Inflammatory macrophage treated with lipopolysaccharide for 1 hour (primary cell): ENCODE measurements at places on chromosomes 1 and 21.

GRCh38 chr1:187816646-187817045, 987.9 kb downstream of the PLA2G4A start:
- no peak for DNase-seq

- no peak for DNase-seq
Observed at GRCh38 chr1:44112486-44112885, 6.1 kb upstream of the KLF17 start.

DNA sequence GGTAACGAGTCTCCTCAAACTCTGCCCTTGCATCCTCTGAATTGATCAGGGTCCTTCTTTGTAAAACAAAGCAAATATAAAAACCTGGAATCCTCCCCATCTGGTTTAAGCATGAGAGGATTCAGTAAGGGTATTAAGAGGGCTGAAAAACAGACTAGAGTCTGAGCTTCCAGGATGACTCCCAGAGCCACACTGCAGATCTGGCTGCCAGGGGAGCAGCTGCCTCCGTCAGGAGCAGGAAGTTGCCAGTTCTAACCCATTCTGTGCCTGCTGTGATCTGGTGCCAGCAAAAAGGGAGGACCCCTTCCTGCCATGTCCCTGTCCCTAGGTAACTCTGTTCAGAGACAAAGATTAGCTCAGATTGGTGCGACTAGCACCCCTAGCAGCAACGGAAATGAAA, 27.5 kb downstream of the SERTAD4 start:
- no peak for DNase-seq

DNA sequence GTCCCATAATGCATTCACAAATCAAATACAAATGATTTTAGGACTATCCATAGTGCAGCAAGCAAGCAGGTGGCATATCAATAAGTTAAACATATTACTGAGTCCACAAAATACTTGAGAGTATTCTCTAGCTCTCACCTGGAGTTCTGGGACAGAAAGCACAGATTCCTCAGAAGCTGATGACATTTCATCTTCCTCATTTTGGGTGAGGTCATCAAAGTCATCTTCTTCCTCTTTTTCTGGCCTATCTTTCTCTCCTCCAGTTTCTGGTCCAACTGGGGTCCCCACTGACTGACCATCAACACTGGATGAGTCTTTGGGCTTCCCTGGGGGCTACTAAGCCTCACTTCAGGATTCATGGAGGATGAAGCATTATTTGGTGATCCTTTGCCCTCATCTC, 38.9 kb downstream of the YY1AP1 start:
- DNase-seq, result peak; percentile 69

GRCh38 chr1:6269720-6270400, 9.0 kb upstream of the GPR153 start:
- DNase-seq, result no peak

DNA sequence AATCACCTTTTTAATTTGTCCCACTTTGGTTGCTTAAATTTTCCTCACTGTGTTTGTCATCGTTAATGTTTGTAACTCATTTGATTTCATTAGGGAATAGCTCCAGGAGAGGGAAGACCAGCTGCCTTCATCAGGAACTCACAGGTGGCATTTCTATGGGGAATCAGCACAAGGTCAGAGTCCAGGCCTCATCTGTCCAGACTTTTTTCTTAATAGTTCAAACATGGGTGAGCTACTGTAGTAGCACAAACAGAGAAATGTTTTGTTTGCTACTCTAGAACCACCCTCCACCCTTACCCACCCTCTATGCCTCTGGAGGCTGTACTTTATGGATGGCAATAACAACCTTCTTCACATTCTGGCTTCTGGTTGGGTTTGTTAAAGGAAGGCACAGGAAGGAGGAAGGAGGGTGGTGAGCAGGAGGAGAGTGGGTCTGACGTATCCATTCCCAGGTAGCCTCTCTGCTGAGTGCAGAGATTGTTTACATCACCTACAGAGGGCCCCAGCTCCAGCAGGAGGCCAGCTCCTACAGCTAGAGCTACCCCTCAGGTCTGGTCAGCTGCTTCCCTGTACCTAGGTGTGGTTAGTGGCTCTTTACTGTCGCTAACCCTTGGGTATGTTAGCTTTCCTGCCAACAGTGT, 8.1 kb upstream of the TEDDM1 start:
- DNase-seq, result no peak

- no peak for DNase-seq
Observed at GRCh38 chr1:60133848-60134247, 60.3 kb upstream of the C1orf87 start.

DNA sequence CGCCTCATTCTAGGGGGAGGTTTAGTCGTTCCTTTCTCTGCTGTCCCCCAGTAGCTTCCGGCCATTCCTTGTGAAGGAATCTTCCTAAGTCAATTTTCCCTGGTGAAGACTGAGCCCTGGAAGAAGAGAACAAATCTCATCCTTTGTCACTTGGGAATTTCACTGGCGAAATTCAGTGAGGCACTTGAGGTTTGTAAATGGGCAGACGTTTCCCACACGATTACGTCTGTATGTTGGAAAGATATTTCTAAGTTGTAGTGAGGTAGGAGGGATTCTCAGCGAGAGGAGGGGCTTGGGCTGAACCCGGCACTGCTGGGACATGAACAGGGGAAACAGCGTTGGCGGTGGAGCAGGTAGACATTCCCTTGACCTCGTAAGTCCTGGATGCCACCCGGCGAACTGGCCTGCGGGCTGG, 47.2 kb downstream of the GALNT2 start:
- no peak for DNase-seq

- DNase-seq, result no peak
Observed at GRCh38 chr1:26357121-26357602, 3.2 kb upstream of the CRYBG2 start.

DNA sequence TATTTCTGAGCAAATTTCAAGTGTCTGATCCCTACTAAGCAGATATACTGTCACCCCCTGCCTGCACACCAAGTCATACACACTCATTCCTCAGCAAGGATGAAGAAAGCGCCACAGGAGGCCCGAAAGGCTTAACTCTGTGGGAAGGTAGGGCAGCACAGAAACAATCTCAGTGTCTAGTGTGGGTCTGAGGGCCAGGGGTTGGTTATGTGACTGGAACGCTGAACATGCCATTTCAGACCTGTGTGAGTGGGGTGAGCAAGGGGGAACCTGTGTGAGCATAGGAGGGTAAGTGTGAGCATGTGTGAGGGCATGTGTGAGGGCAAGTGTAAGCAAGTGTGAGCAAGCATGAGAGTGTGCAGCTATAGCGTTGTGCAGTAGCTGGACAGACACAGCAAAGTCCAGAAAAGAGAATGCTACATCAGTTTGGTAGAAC, 6.2 kb downstream of the ITPKB start:
- no peak for DNase-seq

GRCh38 chr1:37338658-37339057, 135.7 kb upstream of the ZC3H12A start:
- no peak for DNase-seq

DNA sequence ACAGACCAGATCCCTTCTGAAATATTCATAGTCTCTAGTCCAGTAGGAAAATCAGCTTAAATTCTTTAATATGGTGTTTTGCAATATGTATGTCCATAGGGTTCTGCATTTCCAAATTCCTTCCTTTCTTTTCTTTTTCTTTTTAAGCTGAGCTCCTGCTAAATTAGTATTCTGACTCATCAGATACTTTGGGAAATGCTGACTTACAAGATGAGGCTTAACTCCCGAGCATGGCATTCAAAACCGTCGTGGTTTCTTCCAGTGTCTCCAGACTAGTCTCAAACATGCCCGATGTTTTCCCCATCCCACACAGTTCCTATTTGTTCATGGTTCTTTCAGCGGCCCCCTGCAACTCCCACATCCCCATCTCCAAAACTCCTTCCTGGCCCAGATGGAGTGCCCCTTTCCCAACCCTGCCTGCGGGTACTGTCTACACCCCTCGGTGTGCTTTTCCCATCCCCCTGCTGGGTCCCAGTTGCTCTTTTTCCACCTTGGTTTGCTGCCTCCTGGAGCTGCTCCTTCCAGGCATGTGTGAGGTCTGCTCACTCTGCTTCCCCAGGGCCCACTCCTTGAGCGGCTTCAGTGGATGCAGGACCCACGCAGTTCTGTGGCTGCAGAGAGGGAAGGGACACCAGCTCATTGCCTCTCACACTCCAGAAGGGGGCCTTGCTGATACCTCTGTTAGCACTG, 19.5 kb upstream of the ETV3 start:
- no peak for DNase-seq

DNA sequence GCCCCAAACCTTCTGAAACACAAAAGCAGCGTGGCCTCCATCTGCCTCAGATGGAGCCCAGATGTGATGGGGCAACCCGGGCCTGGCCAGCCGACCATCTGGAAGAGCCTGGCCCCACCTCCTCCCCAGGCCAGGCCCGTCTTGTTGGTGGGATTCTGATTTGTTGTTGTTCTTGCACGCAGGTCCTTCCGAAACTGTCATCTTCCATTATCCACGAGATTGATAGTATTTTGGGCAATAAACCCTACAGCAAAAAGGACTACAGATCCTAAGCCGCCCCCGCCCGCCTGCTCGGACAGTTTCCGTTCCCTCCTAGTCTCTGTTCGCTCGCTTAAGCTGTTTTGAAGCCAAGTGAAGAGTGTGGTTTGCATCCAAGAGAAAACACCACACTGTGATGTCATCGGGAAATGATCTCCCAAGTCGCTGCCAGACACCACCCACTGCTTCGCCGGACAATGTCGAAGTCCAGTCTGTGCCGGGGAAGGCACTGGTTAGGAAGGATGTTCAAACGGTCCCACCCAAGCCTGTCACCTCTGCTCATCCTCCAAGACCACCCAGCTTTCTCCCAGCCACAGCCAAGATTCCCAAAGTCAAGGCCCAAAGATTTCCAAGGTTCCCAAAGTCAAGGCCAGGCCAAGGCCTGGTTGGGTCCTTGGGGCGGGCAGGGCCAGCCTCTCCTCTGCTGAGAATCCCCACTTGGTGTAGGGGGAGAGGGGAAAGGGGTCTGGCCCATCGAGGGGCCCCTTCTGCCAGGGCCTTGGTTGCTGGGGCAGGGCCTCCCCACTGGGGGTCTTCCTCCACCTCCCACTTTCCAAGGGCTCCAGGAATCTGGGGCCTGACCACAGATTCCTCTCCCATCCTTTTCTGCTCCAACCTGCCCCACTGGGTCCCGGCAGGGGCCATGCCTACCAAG, 52.9 kb downstream of the KCNAB2 start:
- no peak for DNase-seq

DNA sequence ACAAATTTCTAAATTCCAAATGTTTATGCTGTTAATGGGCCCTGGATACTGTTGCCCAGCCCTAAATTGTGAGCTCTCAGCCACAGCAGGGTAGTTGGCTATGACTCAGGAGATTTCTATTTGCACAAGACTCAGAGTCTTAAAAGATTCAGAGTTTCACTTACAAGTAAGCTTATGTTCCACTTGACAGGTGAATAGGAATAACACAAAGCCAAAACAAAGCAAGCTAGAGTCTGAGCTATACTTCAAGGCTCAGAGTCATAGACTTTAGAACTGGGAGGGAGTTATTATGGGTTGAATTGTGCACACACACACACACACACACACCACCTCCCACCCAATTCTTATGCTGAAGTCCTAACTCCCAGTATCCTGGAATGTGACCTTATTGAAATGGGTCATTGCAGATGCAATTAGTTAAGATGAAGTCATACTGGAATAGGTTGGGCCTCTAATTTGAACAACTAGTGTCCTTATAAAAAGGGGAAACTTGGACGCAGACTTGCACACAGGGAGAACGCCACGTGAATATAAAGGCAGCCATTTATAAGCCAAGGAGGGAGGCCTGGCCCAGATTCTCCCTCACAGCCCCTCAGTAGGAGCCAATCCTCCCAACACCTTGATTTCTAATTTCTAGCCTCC, 30.2 kb downstream of the PRDX6 start:
- DNase-seq, result no peak

- peak; percentile 37 for DNase-seq
Observed at GRCh38 chr1:192038567-192038966, 119.7 kb upstream of the RGS18 start.

DNA sequence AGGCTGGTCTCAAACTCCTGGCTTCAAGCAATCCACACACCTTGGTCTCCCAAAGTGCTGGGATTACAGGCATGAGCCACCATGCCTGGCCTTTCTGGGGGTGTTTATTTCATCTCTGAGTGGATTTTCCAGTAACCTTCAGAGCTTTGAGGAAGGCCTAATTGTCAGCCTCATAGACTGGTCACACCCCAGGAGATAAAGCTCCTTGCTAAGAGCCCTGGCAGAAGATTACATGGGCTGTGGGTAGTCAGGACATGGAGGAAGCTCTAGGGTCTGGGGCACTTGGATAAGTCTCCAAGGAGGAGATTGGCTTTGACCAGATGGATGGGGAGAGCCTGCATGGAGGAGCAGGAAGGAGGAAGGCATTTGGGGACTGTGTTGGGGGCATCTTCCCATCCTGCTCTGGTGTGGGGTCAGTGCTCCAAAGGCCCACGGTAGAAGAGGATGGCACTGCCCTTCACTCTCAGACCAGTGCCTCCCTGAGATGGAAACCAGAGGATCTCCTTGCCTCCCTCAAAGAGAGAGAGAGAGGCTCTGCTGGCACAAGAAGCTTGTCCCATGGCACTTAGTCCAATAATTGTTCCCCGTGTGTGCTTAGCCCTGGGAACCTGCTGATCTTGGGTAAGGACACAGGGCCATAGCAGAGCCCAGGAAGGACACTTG, 14.7 kb upstream of the GSTM4 start:
- peak; percentile 72 for DNase-seq

GRCh38 chr1:231395998-231396390, 26.1 kb downstream of the EGLN1 start:
- no peak for DNase-seq

- DNase-seq, result no peak
Observed at GRCh38 chr1:193114485-193115095, 7.2 kb upstream of the CDC73 start.

- DNase-seq, result peak; percentile 40
Observed at GRCh38 chr21:34020005-34020847, 53.2 kb upstream of the MRPS6 start.

DNA sequence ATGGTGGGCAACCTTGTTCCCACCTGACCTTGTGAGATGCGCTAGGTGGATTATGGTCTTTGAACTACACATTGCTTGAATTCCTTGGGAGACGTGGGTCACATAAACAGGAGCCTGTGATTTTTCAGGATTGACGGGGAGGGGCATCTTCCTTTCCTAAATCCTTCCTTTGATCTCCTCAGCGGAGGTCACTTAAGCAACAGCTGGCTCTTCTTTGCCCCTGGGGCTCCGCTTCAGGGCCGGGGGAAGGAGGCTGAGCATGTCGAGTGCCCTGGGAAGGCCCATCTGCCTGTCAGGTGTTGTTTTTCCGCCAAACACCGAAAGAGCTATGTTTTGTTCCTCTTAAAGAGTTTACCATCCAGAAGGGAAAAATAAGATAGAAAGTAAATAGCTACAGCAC, 40.6 kb downstream of the KIF26B start:
- DNase-seq, result no peak

GRCh38 chr1:206808615-206809014, 36.3 kb upstream of the IL10 start:
- DNase-seq, result no peak

DNA sequence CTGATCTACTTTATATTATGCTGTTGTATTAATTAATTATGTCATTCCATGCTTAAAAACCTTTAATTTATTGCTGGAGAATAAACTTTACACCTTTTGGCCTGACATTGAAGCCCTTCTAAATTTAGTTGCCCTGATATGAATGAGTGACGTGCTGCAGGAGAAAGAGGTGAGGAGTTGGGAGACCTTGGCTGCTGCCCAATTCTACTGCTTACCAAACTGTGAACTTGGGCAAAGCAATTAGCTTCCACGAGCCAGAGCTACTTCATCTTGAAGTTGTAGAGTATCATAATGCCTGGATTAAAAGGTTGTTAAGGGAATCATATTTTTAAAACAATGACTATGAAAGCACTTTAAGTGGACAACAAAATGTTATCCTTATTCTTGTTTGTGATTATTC, 126.8 kb upstream of the DEPDC1 start:
- no peak for DNase-seq
